CD4-positive, alpha-beta T cell treated with Interferon gamma for 1 hour (primary cell): ENCODE measurements at places on chromosomes 2 and 18.

DNA sequence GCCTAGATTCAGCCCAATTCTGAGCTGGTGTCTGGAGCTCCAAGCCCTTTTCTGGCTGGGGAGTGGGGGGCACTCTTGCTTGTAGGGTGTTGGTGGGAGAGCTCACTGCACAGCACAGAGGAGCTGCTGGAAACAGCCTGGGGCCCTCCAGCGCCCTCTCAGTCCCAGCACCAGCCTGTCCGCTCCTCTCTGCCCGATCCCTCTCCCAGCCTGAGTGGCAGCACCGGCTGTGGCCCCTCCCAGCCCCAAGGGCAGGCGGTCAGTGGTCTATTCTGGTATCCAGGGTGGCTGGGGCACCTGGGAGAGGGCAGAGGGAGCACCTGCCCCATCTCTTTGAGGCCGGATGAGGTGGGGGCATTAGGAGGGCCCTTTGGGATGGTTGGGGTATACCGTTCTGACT lies 13.2 kb upstream of the DES start:
- DNase-seq = no peak

DNA sequence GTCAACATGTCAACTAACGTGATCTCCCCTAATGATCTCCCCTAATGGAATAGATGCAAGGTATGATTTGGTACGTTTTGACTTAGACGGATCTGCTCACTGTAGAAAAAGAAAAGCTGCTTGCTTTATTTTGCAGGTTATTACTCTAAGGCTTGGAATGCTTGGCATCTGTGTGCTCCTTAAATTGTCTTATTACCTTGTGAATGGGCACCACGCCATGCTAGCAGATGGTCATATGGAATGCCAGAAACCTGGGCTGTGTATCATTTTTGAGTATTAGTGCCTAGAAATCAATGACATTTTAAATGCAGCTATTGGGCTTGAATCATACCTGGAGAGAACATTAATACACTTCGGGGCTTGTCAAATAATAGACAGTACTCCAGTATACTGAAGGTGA lies 16.5 kb upstream of the FIGN start:
- no peak for DNase-seq

GRCh38 chr2:64223055-64223454 lies 78.8 kb upstream of the PELI1 start:
- no peak for DNase-seq

- DNase-seq = no peak
These were observed 53.9 kb downstream of the SH3BP4 start for GRCh38 chr2:235005603-235006259.

DNA sequence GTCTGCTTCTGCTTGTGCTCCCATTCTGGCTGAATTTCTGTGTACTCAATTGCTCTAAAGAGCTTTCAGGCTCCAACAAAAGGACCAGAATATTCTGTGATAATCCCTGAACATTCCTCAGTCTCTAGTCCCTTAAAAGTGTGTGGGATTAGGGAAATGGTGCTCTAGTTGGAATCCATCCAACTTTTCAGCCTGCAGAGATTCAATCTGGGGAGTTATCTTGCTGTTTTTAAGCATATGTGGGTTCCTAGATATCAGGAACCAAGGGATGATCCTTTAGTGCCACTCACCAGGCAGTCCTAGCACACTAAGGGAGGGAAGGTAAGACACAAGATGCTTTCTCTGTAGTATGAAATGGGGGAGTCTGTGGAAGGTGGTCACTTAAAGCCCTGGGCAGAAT lies 140.3 kb upstream of the SLC1A4 start:
- DNase-seq = no peak

DNA sequence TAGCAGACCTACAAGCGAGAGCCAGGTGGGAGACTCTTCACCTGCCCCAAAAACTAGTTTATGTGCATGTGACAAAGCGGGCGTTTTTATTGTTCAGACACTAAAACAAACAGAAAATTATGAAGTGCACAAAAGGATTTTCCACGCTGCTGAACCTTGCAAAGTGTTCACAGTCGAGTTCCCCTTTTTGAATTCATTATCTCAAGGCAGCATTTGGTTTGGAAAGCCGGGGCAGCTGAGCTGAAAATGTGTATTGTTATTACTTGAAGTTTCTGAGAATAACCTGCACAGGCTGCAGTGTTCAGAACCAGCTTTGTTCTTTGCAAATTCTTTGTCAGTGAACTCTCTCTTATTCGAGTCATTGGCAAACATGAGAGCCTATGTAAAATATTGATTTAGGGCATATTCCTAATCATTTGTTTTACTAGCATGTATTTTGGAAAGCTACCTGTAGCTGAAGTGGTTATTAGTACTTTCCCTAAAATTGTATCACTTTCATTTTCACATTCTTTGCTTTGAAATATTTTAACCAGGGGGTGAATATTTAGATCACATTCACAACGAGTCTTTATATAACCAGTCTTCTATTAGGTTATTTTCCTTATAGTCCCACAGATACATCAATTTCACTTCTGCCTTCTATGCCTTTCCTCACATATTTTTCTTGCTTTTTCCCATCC lies 59.5 kb downstream of the LRRTM1 start:
- DNase-seq = no peak

- no peak for DNase-seq
These were observed 29.3 kb upstream of the MEX3C start for GRCh38 chr18:51226587-51227350.

DNA sequence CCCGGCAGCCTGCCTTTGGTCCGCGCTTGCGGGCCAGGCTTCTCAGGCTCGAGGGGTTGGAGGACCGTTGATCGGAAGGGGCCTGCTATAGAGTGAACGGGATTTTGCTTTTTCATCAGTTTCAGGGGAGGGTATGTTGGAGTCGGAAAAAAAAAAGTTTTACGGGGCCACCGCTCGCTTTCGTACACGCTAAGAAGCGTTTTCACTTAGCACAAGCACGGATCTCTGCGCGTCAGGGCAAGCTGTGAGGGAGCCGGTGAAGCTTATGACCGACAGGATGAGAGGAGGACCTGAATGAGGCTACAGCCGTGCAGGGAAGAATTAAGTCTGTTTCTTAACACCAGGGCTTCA lies 443 bp downstream of the CPSF3 start:
- DNase-seq = no peak

- no peak for DNase-seq
These were observed 78.3 kb downstream of the RND3 start for GRCh38 chr2:150409196-150409595.

DNA sequence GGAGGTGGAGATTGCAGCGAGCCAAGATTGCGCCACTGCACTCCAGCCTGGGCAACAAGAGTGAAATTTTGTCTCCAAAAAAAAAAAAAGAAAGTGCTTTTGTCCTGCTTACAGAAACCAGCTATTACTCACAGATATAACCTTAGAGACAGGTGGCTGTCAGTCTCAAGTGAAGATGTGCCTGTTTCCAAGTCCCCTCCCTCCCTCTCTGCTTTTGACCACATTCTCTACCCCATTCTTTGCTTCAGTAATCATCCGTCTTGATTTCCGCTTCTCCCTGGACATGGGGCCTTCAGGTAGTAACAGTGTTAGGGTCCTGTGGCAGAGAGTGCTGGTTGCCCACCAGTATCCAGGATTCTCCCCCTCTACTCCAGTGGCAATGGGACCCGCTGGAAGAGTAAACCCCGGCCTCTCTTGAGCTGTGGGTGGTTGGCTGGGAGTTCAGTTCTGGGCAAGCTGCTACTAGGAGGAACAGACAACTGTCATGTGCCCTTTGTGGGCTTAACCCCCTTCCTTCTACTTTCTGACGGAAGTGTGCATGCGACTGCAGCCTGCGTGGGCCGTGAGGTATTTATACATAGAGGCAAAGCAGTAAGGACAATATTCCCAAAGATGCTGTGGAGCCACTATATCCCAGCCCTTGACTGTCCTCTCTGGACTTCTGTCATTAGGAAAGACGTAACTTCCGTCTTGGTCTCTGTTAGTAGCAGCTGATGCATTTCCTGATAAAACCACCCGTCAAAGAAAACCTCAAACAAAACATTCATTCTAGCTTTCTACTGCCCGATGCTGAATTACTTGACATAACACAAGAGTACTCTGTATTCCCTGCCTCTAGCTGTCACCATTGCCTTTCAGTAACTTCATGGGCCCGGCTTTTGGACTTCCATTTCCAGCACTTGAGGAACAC lies 17.8 kb downstream of the PDCL3 start:
- peak; percentile 57 for DNase-seq

DNA sequence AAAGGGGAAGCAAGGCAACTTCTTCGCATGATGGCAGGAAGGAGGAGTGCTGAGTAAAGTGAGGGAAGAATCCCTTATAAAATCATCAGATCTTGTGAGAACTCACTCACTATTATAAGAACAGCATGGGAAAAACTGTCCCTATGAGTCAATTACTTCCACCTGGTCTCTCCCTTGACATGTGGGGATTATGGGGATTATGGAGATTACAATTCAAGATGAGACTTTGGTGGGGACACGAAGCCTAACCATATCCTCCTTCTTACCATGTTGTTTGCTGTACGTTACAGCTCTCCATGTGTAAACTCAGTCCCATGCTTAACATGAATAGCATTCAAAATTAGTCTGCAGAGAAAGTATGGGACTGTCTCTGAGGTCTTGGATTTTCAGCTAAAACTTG lies 1096.8 kb upstream of the ACVR2A start:
- no peak for DNase-seq

DNA sequence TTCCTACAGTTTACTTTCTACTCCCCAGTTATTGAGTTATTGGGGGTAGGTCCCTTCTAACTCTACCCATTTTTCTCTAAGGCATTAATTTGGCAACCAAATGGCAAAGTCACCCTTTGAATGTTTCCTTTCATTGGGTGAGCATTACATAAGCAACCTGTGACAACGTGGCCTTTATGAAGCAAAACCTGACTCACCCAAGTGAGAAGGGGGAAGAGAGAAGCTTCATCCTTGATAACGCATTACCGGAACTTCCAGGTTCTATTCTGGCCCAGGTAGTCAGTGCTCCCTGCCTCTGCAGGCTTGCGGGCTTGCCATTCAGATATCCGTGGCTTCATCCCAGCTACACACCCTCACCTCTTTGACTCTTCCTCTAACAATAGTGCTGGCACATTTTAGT lies 39.1 kb upstream of the FAM124B start:
- DNase-seq = no peak

DNA sequence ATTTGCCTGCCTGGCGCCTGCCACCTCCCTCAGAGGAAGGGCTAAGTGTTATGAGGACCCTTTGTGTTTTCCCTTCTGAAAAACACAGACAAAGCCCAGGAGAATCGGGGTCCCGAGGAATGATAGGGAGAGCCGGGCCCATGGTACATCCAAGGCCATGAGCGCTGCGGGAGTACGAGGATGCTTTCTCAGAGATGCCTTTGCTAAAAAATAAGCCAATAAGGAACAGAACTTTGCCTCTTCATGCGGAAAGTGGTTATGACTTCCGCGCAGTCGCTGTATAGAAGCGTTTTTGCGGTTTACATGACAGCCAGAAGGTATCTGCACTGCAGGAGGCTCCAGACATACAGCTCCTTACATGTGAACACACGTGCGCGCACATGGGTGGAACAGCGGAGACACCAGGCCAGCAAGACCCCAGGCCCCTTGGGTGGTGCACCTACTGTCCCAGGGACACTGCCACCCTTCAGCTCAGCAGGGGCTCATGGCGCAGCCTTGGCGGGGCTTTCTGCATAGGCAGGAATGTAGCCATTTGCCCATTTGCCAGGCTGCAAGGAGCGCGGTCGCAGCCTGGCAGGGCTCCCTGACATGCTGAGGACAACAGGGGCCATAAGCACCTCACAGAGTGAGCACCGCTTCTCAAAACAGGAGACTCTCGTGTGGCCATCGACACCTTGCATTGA lies 252.4 kb upstream of the SALL3 start:
- DNase-seq = no peak
